ENCODE measurements at places on chromosomes 5 and 9.

DNA sequence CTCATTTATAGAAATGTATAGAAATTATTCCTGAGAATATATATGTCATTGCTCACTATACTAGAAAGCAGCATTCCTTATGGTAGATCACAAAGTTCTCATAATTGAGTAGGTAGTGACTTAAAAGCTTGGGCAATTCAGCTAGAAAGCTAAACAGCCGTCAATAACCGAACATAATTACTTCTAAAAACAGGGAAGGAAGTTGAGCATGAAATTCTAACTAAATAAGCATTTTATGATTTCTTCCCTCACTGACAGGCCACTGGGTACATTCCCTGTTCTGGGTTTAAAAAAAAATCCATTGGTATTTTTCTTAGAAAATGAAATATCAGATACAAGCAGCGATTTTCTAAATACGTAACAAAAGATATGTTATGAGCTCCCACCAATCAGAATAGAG lies 91.1 kb upstream of the DAB2 start:
- DNase-seq = no peak

GRCh38 chr5:163976696-163977095 lies 471.3 kb downstream of the MAT2B start:
- peak; percentile 33 for DNase-seq

GRCh38 chr9:105281926-105282325 lies 37.5 kb downstream of the SLC44A1 start:
- DNase-seq = peak; percentile 53

- no peak for DNase-seq
Measured at GRCh38 chr9:116749176-116749575, 62.1 kb downstream of the TRIM32 start.
